ENCODE measurements at places on chromosomes 6 and 20. TPM values are rescaled to one million over a fixed set of nuclear protein-coding genes. Genes with fewer than 3 reads are reported as not detected.

- no peaks in the 10 kb centered on the region for H3K36me3 ChIP-seq
- H3K4me1 ChIP-seq: no peaks in the 10 kb centered on the region
- no peak for DNase-seq
- no peak overlapping the region for H3K27ac ChIP-seq
- no peak overlapping the region for H3K4me3 ChIP-seq
Measured at GRCh38 chr6:85726206-85726605, 83.5 kb upstream of the SYNCRIP start.

GRCh38 chr6:37758647-37759046 lies 60.9 kb upstream of the ZFAND3 start:
- H3K36me3 ChIP-seq: no peaks in the 10 kb centered on the region
- peaks cover 22% of the 10 kb centered on the region for H3K27me3 ChIP-seq
- H3K4me3 ChIP-seq: no peak overlapping the region
- no peaks in the 10 kb centered on the region for H3K4me1 ChIP-seq

DNA sequence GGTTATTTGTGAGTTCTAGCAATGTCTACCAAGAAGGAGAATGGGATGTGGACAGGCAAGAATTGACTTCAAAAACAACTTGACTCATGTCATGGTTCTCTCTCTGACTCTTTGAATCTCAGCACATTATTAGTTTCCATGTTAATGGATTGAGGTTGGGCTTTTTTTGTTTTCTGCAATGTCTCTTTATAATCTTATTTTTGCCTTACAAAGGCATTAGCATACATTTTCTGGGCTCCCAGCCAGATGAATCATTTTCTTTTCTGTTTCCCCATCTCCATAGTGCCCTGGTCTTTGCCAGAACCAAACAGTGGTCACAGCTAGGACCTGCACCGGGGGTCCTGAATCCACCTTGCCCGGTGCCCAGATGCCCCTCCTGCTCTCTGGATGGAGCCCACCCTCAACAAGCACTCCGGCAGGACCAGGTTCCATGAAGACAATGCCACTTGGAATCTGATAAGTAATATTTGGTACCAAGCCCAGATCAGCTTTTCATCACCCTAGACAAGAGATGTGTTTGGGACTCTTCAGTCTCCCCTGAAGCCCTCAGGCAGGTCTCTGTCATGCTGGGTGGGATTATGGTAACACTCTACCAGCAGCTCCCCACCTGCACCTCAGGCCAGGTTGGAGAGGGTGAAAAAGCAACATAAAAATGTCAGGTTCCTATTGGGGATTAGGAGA lies 266.7 kb upstream of the SULF2 start:
- H3K27me3 ChIP-seq: peaks cover 42% of the 10 kb centered on the region
- H3K4me3 ChIP-seq: no peak overlapping the region
- H3K27ac ChIP-seq: no peak overlapping the region
- H3K4me1 ChIP-seq: no peaks in the 10 kb centered on the region

GRCh38 chr6:6891125-6891721 lies 216.5 kb upstream of the RREB1 start:
- no peak overlapping the region for H3K4me3 ChIP-seq
- no peak for DNase-seq
- H3K27ac ChIP-seq: peak overlapping the region; percentile 90
- H3K4me1 ChIP-seq: peaks cover 41% of the 10 kb centered on the region
- no peaks in the 10 kb centered on the region for H3K36me3 ChIP-seq

Gene GSTA2
- not detected for total RNA-seq

Gene VGLL2
- total RNA-seq: 2.4 TPM

Data from left ventricle myocardium inferior (tissue), 1 donor.